ENCODE measurements at places on chromosomes 1 and 21. TPM values are rescaled to one million over a fixed set of nuclear protein-coding genes. Genes with fewer than 3 reads are reported as not detected.

DNA sequence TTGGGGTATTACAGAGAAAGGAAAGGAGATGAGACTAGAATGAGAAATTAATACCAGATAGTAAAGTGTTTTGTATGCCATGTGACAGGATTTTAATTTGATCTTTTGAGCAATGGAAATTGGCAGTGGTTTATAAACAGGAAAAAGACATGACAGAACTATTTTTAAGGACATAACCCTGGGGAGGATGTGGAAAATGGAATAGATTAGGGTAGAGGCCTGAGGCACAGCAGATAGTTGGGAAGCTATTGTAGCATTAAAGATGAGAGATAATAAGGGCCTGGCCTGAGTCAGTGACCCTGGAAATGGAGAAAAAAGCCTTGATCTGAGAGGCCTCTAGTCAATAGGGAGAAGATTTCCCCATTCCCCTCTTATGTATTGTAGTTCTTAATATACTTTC is 22.1 kb upstream of the KCNA3 start:
- peaks cover 2% of the 10 kb centered on the region for H3K27me3 ChIP-seq
- no peaks in the 10 kb centered on the region for H3K4me1 ChIP-seq
- no peak overlapping the region for H3K27ac ChIP-seq
- DNase-seq = no peak

DNA sequence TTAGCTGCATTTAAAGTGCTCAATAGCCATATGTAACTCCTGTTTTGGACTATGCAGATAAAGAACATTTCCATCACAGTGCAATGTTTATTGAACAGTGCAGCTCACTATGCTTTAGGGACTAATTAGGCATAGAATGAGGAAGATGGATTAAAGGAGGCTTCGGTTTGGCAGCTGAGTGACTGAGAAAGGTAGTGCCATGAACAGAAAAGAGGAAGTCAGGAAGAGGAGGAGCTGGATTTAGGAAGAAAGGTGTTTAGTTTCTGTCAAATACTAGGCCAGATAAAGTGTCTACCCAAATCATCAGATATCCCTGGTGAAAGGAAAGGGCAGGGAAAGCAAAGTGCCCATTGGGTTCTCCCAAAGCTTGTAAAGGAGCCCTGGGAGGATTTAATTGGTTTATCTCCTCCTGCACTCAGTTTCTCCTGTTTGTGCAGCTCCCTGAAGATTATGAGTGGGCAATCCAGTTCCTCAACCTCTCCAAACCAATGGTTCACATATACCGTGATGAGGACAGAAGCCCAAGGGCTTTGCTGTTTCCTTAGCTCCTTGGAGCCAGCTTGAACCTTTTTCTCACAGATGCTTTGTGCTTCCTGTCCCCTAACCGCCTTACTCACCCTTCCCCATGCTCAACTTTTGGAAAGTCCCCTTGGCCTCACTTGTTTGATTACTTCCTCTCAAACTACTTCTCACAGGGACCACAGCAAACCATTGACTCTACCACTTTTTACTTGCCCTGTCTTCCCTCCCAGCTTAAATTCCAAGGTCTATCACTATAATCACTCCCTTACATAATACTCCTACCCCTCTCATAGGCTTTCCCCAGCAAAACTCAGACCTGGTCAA is 3.5 kb upstream of the RAP1A start:
- peak overlapping the region; percentile 32 for H3K4me3 ChIP-seq
- peak overlapping the region; percentile 91 for H3K27ac ChIP-seq
- no peaks in the 10 kb centered on the region for H3K27me3 ChIP-seq
- peak; percentile 75 for DNase-seq

Gene HAPLN2
- not detected for total RNA-seq

DNA sequence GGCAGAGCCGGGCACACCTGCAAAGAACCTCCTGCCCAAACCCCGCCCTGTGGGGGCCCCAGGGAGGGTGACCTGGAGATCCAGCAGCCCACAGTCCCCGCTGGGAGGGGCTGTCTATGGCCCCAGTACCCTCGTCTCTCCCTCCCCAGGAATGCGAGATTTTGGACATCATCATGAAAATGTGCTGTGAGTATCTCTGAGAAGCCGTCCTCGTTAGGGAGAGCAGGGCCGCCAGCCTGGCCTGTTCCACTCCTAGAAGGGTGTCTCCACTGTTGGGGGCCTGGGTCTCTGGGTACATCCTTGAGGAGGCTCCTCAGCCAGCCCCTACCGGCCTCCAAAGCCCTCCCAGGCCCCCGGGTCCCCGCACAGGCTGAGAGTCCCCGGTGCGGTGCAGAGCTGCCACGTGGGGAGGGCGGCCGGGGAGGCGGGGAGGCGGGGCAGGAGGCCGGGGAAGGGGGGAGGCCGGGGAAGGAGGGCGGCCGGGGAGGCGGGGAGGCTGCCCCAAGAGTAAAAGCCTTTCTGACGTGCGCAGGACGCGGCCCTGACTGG is 18.7 kb downstream of the COL6A1 start:
- H3K36me3 ChIP-seq = no peaks in the 10 kb centered on the region
- no peaks in the 10 kb centered on the region for H3K27me3 ChIP-seq
- peak; percentile 0 for DNase-seq
- H3K4me1 ChIP-seq = no peaks in the 10 kb centered on the region

Measured in activated CD8-positive, alpha-beta T cell treated with anti-CD3 and anti-CD28 coated beads for 36 hours (primary cell).